Mucosa of gallbladder (tissue), 1 donor: ENCODE measurements at places on chromosomes 6 and 20. TPM values are rescaled to one million over a fixed set of nuclear protein-coding genes. Genes with fewer than 3 reads are reported as not detected.

- DNase-seq: no peak
Measured at GRCh38 chr6:124400261-124400999, 561.8 kb upstream of the RNF217 start.

- no peak for DNase-seq
Measured at GRCh38 chr6:29977425-29977727, 35.0 kb downstream of the HLA-A start.

GRCh38 chr6:5174244-5174643 is 86.5 kb downstream of the LYRM4 start:
- DNase-seq: no peak

DNA sequence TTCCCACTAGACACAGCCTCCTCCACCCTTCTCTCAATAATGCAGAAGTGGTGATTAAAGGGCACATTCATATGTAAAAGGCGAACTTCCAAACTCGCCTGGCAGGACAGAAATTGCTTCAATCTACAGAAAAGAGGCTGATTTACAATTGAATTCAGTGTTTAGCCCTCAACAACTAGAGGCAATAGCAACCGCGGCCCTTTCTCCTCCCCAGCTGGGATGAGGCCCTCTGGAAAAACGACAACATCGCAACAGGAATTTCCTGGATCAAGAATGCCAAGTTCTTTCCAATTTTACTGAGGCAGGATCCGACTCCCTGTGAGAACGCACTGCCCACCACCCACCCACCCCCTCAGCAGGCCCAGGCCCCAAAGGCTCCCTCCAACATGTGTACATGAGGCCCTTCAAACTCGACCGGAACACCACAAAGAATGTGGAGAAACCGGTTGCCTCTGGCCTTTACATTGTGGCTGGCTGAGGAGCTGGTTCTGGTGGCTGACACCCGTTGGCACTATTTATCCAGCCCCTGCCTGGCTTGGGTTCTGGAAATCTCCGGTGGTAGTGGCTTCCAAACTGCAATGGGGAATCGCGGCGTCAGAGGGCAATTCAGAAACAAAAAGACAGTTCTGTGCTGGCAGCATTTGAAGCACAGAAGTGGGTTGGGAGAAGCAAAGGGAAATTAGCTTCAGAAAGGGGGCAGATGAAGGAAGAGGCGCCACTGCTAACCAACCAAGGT is 36.8 kb downstream of the ZMYND8 start:
- DNase-seq: peak; percentile 84

- no peak for DNase-seq
Measured at GRCh38 chr6:164079275-164079600, 664.7 kb downstream of the QKI start.

GRCh38 chr20:62595491-62595890 is 46.8 kb upstream of the SLCO4A1 start:
- peak; percentile 77 for DNase-seq

- no peak for DNase-seq
Measured at GRCh38 chr6:165015676-165016075, 293.7 kb downstream of the C6orf118 start.

DNA sequence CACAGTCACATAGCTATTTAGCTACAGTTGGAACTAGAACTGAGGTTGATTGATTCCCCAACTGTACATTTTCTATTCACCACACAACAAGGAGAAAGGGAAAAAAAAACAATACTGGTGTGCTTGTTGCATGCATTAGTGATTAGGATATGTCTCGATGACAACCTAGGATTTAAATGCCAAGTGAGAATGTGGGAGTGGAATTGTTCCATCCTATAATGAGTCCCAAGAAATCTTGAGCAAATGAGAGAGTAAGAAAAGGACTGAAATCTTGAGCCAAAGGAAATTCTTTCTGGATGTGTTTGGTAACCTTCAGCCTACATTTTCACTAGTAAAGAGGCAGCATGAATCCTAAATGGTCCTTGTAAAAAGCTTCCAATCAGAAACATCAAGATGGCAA is 232.7 kb downstream of the HIVEP2 start:
- DNase-seq: no peak

DNA sequence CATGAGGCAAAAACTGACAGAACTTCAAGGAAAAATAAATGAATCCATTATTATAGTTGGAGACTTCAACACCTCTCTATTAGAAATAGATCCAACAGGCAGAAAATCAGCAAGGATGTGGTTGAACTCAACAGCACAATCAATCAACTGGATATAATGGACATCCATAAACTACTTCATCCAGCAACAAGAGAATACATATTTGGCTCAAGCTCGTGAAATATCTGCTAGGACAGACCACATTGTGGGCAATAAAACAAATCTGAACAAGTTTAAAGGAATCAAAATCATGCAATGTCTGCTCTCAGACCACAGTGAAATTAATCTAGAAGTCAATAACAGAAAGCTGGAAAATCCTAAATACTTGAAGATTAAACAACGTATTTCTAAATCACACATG is 362.6 kb downstream of the CD109 start:
- DNase-seq: no peak

DNA sequence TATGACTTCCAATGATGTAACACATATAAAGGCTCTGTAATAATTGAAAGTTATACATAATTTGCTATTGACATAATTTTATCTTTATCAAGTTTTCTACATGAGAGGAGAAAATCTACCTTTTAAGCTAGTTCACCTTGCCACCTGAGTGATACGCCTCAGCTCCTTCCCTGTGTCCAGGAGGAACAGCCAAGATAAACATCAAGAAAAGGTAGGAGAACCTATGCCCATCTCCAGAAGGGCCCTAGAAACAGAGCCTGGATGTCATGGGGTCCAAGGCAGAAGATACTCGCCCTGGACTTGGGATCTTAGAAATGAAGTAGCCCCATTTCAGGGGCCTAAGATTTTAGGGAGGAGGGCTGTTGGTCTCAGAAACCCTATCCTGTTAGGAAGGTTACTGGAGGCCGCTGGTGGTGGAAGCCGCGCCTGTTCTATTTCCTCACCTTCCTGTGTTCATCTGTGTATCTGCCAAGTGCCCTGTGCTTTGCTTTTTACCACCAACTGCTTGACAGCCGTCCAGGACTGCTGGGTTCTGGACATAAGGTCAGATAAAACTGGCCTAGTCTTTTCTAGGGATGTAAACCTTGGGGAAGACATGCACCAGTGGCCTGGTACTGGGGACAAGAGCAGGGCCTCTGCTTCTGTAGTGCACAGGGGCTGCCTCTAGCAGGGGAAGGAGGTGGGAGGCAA is 178.5 kb downstream of the ARID1B start:
- DNase-seq: peak; percentile 82

DNA sequence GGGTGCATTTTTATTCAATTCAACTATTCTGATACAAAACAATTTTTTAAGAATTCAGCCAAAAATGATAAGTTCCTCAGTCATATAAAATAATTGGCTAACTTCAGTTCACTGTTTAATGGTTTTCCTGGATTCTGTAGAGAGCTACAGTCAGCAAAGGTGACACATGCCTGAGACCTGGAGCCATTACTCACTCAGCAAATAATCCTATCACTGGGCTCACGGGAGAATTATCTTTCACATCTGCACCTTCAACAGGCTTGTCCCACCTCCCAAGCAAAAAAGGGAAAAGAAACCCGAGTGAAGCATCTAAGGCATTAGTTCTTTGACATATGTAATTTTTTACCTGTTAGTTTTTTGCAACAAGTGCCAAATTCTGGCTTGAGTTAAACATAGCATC is 34.9 kb upstream of the FOXA2 start:
- DNase-seq: no peak

DNA sequence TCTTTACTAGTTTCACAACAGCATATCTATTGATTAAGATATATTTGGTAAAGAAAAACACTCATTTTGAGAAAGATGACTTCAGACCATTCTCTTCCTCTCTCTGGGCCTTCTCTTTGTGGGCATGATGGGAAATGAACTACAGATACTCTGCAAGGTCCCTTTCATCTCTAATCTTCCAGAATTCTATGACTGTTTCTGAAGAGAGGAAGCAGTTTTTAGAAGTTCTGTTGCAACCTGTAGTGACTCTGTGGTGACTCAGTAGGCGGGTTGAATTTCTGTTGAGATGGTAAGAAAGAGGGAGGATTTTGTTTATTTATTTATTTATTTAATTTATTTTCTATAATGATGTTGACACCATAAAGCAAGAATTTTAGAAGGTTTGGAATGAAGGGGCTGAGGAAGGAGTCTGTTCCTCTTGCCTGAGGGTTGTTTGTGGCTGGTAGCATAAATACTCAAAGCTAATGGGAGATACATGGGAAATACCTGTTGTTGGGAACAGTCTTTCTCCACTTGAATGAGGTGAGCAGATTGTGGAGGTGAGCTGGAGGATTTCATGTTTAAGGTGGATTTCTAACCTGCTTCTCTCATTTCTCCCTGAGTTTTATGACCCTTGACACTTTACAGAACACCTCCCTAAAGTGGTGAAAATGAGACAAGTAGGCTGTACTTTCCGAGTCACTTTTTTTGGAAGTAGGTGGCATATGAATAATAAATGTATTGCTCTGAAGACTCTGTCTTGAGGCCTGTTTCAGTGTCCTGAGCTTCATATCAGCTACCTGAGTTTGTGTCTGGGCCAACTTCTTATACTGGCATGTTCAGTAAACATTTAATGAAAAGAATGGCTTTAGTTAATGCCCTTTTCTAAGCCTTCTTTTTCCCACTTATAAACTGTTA is 15.0 kb downstream of the ACSS2 start:
- no peak for DNase-seq

DNA sequence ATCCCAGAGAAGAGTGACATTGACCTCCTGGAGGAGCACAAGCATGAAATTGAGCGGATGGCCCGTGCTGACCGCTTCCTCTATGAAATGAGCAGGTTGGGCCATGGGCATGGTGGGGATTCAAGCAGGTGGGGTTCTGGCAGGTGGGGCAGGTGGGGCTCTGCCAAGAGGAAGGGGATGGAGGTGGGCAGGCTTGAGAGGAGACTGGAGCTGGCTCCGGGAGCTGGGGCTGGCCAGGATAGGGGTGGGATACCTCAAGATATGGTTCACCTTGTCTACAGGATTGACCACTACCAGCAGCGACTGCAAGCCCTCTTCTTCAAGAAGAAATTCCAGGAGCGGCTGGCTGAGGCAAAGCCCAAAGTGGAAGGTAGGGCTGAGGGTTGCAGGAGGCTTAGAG is 42.9 kb downstream of the MOCS1 start:
- DNase-seq: no peak

Gene SLC22A2
- 1.4 TPM for total RNA-seq

Gene CST2
- not detected for total RNA-seq

Gene NMBR
- not detected for total RNA-seq
